ENCODE measurements at places on chromosomes 12 and 14.
A peak's percentile ranks its signal among the peaks of the same experiment; 100 is the strongest.

GRCh38 chr12:91377436-91377835 lies 194.8 kb upstream of the DCN start:
- no peak for DNase-seq

DNA sequence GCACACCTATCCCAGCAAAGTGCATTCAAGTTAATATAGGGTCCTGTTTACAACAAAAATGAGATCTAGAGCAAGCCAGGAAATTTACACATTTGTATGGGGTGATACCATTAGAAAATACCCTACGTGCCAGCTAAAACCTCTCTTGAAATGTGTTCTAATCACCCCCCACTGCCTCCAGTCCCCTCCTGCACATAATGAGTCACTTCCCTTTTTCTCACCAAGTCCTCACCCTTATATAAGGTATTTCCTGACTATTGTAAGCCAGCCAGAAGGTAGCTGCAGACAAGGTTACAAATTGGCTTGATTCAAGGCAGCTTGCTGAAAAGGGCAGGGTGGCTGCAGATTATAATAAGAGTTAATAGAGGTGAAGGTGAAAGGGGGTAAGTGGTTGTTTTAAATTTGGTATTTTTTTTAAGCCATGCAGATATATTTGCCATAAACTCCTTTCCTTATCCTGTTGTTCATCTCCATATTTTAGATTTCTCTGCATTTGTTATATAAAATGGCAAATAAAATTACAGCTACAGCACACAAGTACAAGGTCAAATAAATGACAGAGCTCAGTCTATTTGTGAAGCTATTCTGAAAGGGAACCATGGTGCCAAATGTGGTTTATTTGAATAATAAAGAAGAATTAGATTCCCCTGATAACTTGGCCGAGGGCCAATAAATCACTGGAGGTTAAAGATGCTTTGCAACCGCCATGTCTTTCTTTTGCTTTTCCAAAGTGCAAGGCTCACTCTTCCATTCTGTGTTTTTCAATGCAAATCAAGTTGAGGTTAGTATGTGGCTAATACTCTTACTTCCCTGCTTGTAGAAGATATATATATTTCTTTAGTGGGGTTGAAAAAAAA lies 385.9 kb downstream of the EGLN3 start:
- DNase-seq: no peak

GRCh38 chr12:66109056-66109455 lies 21.5 kb downstream of the LLPH start:
- no peak for DNase-seq

DNA sequence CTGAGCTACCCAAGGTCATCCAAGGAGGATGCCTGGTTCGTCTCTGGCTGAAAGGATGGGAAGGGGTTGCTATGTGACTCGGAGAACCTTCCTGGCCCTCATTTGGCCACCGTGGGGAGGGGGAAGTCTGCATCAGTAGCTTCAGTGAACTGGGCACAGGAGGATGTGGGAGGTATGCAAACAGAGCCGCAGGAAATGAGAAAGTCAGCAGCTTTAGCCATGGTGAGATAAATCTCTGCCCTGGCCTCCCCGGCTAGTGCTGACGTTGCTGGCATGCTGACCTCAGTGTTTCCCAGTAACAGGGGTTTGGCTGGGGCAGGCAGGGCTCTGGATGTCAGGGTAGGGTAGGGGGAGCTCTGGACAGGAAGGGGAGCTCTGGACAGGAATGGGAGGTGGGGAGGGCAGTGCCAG lies 2.3 kb upstream of the CEBPE start:
- DNase-seq: peak; percentile 25

- DNase-seq: no peak
Measured at GRCh38 chr12:67957383-67957782, 31.9 kb upstream of the IFNG-AS1 start.

GRCh38 chr12:124309744-124310143 lies 14.9 kb downstream of the RFLNA start:
- no peak for DNase-seq
